ENCODE measurements at places on chromosomes 11 and 22.

- peak; percentile 87 for DNase-seq
These were observed 32.1 kb downstream of the A4GALT start for GRCh38 chr22:42688241-42689211.

DNA sequence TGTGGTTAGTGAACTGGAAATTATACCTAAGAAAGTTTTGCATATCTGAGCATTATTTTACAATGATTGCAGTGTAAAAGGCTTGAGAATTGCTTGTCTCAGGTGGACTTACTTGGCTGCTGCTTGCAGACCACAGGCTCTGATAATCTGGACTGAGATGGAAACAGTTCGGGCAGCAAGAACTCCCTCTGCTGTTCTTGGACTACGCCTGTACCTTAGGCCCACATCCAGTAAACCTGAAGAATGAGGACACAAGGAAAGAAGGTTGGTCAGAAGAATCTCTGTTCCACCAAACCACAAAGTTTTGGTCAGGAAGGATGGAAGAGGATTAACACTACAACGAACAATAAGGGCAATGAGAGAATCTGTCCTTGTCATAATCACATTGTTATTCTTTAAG lies 80.1 kb downstream of the C2CD3 start:
- DNase-seq, result peak; percentile 4

DNA sequence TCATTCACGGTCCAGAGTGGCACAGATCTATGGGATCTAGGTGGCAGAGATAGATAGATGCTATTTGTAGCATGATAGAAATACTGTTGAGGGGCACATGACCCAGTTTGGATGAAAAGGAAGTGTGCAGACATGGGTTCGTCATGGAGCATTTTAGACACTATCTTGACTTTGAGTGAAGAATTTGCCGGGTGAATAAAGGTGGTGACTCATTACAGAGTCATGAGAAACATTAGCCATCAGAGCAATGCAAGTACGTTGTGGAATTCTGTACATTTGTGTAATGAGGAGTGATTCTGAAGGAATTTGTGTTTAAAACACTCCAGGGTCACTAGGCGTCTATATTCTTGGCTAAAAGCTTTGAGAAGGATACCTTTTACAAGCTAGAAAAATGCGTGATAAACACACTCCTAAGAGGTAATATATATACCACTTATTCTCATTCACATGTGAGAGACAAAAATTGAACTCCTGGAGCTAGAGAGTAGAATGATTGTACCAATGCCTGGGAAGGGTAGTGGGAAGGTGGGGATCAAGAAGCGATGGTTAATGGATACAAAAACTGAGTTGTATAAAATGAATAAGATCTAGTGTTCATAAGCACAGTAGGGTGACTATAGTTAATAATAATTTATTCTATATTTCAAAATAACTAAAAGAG lies 593.7 kb upstream of the LUZP2 start:
- peak; percentile 96 for DNase-seq

- DNase-seq, result no peak
These were observed 141.9 kb downstream of the CTTN start for GRCh38 chr11:70540196-70540595.

GRCh38 chr11:32919338-32919737 lies 26.7 kb downstream of the QSER1 start:
- DNase-seq, result no peak

DNA sequence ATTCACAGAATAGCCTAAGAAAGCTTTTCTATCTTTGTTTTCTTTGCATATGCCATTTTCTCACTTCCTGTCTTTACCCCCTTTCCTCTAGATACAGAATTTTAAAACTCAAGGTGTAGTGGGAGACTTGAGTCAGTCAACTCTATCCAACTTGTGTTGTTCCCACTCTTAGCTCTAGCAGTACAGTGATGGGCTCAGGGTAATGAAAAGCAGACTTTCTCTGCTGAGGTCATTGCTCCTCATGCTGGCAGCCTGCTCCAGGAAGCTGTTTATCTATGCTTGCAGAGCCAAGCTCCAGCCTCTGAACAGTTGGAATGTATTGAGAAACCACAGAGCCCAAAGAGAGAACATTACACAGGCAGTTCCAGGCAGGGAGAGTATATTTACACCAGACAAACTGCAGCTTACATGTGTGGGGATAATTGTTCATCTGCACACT lies 68.1 kb downstream of the CSTPP1 start:
- DNase-seq, result peak; percentile 98
